ENCODE measurements at places on chromosomes 12 and 14. TPM values are rescaled to one million over a fixed set of nuclear protein-coding genes. Genes with fewer than 3 reads are reported as not detected.
A peak's percentile ranks its signal among the peaks of the same experiment; 100 is the strongest.

DNA sequence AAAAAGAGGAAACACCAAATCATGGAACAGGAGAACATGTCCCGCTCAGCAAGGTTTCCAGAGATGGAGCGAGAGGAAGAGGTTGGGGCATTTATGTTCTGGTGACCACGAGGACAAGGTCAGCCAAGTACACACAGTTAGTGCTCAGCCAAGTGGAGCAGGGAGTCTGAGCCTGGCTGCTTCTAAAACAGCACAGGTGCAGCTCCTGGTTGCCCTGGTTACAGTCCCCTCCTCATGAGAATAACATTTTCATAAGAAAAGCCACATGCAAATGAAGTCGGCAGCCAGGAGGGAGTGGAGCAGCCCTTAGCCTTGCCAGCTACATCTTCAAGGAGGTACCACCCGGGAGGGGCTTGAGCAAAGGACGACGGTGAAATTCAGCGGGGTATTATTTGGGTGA is 81.8 kb downstream of the NOS1 start:
- H3K4me3 ChIP-seq = no peak overlapping the region
- no peaks in the 10 kb centered on the region for H3K4me1 ChIP-seq
- DNase-seq = no peak
- no peaks in the 10 kb centered on the region for H3K27me3 ChIP-seq
- H3K27ac ChIP-seq = no peak overlapping the region

- no peak overlapping the region for H3K27ac ChIP-seq
- no peaks in the 10 kb centered on the region for H3K4me1 ChIP-seq
- no peaks in the 10 kb centered on the region for H3K27me3 ChIP-seq
- no peaks in the 10 kb centered on the region for H3K36me3 ChIP-seq
- H3K4me3 ChIP-seq = no peak overlapping the region
- no peak for DNase-seq
Measured at GRCh38 chr12:129909051-129910020, 5.5 kb upstream of the TMEM132D start.

- H3K27ac ChIP-seq = peak within 1 kb of the TSS; percentile 32
- peak within 1 kb of the TSS; percentile 75 for H3K4me3 ChIP-seq
- no peaks in the 10 kb centered on the region for H3K27me3 ChIP-seq
- H3K36me3 ChIP-seq = no peaks in the 10 kb centered on the region
- no peaks in the 10 kb centered on the region for H3K4me1 ChIP-seq
Measured at GRCh38 chr12:53267999-53268629, at the start of gene ESPL1. Gene ESPL1, plus strand, starts transcription at chr12:53268299. Its CDS starts 468 bp downstream, at chr12:53268767.

- H3K36me3 ChIP-seq = no peaks in the 10 kb centered on the region
- no peak overlapping the region for H3K4me3 ChIP-seq
- peaks cover 8% of the 10 kb centered on the region for H3K4me1 ChIP-seq
- H3K27me3 ChIP-seq = no peaks in the 10 kb centered on the region
Measured at GRCh38 chr14:104820669-104821228, 19.8 kb downstream of the ZBTB42 start.

DNA sequence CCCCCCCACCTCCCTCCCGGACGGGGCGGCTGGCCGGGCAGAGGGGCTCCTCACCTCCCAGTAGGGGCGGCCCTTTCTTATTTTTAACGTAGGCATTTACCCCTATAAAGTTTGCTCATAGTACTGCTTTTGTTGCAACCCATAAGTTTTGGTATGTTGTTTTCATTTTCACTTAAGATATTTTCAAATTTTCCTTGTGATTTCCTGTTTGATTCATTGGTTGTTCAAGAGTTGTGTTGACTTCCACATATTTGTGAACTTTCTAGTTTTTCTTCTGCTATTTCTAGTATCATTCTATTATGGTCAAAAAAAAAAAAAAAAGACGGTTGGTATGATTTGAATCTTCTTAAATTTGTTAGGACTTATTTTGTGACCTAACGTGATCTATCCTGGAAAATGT is 6.5 kb downstream of the NOXRED1 start:
- no peak overlapping the region for H3K4me3 ChIP-seq
- no peak for DNase-seq
- H3K4me1 ChIP-seq = no peaks in the 10 kb centered on the region
- no peaks in the 10 kb centered on the region for H3K36me3 ChIP-seq
- H3K27me3 ChIP-seq = no peaks in the 10 kb centered on the region

The AREL1 gene
- total RNA-seq = 24.0 TPM
